Tibial nerve (tissue), 4 donors: ENCODE measurements at places on chromosomes 2 and 18. TPM values are rescaled to one million over a fixed set of nuclear protein-coding genes. Genes with fewer than 3 reads are reported as not detected.

- no peak for DNase-seq
Measured at GRCh38 chr2:38634684-38635083, 31.2 kb upstream of the GALM start.

DNA sequence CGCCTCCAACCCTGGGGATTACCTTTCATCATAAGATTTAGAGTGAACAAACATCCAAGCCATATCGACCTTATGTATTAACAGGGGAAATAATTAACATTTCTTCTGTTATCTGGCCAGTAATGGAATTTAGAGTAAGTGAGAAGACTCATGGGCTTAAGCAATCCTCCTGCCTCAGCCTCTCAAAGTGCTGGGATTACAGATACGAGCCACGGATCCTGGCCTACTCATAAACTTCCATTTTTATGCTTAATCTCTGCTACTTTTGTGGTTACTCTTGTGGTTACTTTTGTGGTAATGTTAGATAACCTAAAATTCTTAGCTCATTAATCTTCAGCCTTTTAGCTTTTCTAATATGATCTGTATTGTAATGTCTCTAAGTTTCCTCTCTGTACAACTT lies 159.3 kb upstream of the SLC8A1 start:
- no peak for DNase-seq

RNF125 gene
- 12.0 TPM for total RNA-seq

ZAP70 gene
- 3.5 TPM for total RNA-seq

SLC40A1 gene
- 39.8 TPM for total RNA-seq

DNA sequence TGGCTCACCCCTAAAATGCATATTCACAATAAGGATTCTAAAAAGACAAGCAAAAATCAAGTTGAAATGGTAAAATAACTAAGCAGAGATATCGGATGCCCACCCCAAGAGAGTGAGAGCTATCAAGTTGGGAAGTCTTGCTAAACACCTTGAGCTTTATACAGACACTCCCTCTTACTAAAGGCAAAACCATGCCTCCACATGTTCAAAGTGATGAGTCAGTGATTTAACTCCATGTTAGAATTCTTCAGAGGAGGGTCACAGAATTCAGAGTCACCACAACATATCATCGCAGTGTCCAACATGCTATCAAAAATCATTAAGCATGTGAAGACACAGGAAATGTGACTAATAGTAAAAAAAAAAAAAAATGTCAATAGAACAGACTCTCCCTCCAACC lies 20.6 kb upstream of the ST8SIA3 start:
- DNase-seq, result no peak

GRCh38 chr2:164745012-164745797 lies 96.4 kb downstream of the COBLL1 start:
- DNase-seq, result no peak

GRCh38 chr2:165407466-165407865 lies 62.0 kb upstream of the CSRNP3 start:
- DNase-seq, result no peak

GRCh38 chr2:28267282-28267681 lies 125.4 kb upstream of the FOSL2 start:
- DNase-seq, result no peak

TNFRSF11A gene
- 5.5 TPM for total RNA-seq

DNA sequence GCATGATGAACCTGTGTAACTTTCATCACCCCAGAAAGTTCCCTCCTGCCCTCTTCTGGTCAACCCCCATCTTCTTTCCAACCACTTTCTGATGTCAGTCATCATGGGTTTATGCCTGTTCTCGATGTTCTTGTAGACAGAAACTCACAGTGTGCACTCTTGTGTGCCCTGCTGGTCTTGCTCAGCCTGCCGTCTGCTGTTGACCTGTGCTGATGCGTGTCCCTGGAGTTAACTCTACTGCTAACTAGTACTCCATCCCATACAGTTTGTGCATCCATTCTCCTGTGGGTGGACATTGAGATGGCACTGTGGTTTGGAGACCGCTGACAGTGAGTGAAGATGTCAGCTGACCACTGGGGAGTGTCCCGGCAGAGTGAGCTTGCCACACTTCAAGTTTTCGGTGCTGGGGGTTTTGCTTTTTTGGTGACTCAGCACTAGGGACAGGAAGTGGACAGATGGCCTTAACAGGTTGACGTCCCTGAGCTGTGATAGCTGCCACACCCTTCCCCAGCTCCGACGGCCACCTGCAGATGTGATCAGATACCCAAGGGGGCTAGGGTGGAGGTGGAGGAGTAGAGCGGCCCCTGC lies 14.8 kb downstream of the KLHL29 start:
- DNase-seq, result no peak

- no peak for DNase-seq
Measured at GRCh38 chr2:33288011-33288410, 188.4 kb upstream of the RASGRP3 start.

DNA sequence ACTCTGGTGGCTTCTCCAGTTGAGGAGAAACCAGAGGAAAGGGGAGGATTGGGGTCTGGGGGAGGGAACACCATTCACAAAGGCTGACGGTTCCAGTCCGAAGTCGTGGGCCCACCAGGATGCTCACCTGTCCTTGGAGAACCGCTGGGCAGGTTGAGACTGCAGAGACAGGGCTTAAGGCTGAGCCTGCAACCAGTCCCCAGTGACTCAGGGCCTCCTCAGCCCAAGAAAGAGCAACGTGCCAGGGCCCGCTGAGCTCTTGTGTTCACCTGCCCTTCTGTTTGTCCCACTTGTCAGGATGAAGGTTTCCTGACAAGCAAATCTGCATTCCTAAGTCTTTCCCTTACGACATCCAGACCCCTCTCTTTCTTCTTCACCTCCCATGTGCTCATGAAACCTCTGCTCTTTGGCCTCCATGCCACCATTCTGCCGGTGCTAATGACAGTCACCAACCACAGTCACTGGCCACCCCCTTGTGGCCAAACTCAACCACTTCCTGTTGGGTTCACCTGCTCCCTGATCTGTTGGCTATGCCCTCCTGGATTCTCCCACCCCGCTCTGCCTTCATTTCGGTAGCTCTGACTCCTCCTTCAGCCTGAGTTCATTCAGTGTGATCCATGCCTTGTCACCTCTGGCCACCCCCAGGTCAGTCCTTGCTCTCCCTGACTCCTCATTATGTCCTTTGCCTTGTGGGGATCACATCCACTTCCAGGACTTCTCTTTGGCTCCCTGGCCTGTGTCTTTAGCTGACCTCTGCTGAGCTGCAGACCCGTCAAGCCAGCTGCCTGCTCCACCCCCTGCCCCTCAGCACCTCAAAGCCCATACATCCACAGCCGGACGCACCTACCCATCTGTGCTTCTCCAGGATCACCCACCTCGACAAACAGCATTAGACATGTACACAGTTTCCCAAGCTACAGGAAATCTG lies 17.6 kb downstream of the EMX1 start:
- no peak for DNase-seq
